ENCODE measurements at places on chromosomes 4 and X. TPM values are rescaled to one million over a fixed set of nuclear protein-coding genes. Genes with fewer than 3 reads are reported as not detected.

- DNase-seq, result no peak
Observed at GRCh38 chr4:169024762-169025161, 14.7 kb upstream of the CBR4 start.

- no peak for DNase-seq
Observed at GRCh38 chrX:149010853-149011224, 494.3 kb downstream of the IDS start.

DNA sequence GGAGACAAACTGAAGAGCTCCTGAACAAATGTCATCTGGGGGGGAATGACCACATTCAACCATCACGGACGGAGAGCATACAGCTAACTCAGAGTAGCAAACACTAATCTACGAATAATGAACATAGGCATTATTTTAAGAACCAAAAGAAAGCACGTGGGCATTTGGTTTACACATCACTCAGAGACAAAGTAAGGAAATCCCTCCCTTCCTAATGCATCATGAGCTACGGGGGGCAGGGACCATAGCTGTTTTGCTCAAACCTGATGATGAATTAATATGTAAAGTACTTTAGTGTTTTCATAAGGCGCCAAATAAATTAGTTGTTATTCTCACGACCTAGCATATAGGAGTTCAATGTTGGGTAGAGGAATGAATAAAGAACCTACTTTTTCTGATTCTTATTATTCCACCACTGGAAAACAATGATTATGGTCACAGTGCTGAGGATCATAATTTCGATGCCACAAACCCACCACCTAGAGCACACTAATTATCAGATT lies 11.7 kb upstream of the TMEM156 start:
- no peak for DNase-seq

GRCh38 chrX:54411732-54412131 lies 28.5 kb upstream of the TSR2 start:
- no peak for DNase-seq

DNA sequence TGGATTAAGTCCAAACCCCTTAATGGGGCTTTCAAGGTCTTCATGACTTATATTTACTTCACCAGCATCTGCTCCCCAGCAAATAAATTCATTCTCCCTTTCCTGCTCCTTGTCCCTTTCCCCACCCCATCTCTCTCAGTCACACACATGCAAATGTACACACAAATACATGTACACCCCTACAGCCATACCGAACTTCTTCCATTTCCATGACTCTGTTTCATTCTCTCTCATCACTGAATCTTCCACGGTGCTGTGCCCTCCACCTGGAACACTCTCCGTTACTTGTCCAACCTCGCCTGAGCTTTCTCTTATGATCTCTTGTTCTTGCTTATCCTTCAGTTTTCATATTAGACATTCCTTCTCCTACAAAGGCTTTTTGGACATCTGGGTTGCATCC lies 22.0 kb upstream of the RPA4 start:
- no peak for DNase-seq

The BEND4 gene
- total RNA-seq, result under 0.01 TPM

The PLP1 gene
- 52.3 TPM for total RNA-seq
